IPS-NIHi11 (cell line): ENCODE measurements at places on chromosomes 2 and 18.

DNA sequence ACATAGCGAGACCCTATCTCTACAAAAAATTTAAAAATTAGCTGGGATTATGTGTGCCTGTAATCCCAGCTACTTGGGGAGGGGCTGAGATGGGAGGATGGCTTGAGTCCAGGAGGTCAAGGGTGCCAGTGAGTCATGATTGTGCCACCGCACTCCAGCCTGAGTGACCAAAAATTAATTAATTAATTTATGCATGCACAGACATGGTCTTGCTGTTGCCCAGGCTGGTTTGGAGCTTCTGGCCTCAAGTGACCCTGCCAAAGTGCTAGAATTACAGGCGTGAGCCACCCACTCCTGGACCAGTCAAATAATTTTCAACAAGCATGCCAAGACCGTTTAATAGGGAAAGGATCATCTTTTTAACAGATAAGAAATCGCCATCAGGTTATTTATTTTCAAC is 57.7 kb upstream of the TFCP2L1 start:
- DNase-seq, result no peak

GRCh38 chr2:3646446-3646845 is 11.6 kb upstream of the ALLC start:
- no peak for DNase-seq

DNA sequence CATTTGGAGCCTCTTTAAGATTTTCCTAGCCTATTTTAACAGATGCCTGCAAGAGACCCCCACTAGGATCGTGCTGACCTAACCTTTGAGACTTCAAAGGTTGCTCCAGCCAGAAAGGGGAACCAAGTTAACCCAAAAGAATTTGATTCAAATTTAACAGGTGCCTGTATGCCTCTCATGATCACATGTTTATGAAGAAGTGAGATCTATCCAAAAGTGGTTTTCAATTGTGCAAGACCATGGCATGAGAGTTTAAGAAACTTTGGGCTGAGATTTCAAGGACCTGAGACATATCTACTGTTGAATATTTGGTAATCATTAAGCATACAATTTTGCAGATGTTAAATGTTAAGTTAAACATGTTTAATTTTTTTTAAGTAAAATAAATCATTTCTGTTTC is 1.3 kb upstream of the RSAD2 start:
- DNase-seq, result no peak

DNA sequence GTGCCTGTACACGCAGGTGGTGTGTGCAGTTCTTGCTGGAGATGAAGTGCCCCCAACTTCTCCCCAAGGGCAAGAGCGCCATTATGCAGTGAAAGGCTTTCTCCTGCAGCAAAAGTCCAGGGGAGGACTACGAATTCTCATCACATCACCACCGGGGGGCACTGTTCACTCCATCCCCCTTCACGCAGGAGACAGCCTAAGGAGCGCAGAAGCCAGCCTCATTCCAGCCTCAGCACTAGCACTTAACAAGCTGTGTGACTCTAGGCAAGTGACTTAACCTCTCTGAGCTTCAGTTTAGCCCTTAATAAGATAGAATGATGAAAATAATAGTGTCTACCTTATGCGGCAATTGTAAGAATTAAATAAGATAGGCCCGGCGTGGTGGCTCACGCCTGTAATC is 32.3 kb downstream of the DNMT3A start:
- DNase-seq, result peak; percentile 82

GRCh38 chr18:12044591-12044990 is 49.1 kb upstream of the ANKRD62 start:
- no peak for DNase-seq

- no peak for DNase-seq
These were observed 145.4 kb upstream of the SATB2 start for GRCh38 chr2:199602896-199603717.

GRCh38 chr2:57204364-57204763 is 842.2 kb upstream of the VRK2 start:
- DNase-seq, result no peak

DNA sequence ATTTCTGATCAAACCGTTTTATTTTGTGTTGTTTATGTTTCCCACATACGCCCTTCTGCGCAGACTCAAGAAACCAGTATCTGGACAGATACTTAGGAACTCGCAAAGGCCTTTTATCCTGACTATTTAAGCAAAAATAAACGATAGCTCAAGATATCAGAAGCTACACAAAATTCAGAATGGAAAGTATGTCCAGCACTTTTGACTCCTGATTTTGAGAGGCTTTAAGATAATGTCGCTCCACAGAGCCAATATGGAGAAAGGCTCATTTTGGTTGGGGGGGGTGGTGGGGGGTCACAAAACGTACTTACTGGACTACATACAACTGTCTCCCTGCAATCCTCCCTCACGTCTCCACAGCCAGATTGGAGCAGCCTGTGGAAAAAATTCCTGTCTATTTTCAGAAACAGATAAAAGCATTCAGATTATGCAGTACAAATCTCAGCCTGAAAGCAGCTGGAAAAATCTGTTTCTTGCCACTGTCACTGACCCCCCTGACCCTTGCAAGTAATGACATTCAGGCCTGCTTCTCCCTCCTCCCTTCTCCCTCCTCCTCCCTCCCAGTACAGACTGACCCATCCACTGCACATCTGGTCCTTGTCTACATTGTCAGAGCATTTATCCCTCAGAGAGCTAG is 34.9 kb upstream of the LCLAT1 start:
- DNase-seq, result no peak

DNA sequence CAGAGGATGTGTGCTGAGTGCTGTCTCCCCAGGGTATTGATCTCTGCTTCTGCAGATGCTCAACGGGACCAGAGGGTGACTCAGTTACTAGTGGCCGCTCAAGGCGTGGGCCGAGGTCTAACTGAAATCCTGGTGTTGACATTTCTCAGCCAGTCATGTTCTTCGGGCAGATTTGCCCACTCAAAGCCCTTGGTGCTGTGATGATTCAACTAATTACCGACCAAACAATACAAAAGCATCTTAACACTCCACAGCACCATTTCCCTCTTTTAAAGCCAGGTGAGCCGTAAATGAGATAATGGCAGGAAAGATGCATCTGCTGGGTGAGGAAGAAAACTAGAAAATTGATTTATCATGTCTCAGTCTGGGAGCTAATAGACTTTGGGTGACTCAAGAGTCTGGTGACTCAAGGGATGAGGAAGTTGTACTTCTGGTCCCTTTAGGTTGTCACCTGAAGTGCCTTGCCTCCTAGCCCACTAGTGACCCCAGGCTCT is 32.7 kb upstream of the PRLH start:
- DNase-seq, result no peak

GRCh38 chr2:173300458-173300857 is 54.2 kb upstream of the CDCA7 start:
- no peak for DNase-seq

- DNase-seq, result no peak
These were observed 283.9 kb upstream of the ACVR2A start for GRCh38 chr2:147560810-147561535.

GRCh38 chr2:149994057-149994728 is 406.6 kb upstream of the MMADHC start:
- DNase-seq, result peak; percentile 34

DNA sequence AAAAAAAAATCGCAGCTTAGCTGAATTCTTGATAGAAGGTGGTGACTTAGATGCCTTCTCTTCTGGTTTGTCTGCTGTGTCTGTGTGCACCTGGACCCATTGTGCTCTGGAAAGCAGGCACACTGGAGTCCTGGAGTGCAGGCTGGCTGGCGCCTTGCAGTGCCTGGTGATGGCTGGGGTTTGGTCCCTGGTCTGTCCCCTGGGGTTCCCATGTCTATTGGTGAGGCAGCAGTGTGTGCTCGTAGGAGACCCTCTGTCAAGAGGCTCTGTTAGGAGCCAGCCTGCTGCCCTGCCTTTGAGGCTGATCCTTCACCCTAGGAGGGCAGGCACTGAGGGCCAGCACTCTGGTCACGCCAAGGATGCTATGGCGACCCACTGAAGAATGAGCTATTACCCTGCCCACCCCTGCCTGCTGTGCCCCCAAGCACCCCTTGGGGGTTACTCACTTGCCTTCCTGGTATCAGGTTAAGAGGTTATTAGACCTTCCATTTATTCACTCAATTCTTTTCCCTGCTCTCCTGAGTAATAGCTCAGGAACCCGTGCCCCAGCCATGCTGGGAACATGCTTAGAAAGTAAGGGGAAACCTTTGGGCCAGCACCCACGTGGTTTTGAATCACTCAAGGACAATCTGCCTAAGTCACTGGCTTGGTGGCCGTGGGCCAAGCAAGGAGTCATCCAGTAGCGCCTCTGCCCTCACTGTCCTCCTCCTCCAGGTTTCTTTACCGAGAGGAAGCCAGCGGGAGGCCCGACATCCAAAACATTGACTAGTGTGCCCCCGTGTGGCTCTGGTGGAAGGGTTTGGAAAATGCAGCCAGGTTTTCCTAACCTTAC is 284.5 kb downstream of the PRKCE start:
- DNase-seq, result peak; percentile 84

DNA sequence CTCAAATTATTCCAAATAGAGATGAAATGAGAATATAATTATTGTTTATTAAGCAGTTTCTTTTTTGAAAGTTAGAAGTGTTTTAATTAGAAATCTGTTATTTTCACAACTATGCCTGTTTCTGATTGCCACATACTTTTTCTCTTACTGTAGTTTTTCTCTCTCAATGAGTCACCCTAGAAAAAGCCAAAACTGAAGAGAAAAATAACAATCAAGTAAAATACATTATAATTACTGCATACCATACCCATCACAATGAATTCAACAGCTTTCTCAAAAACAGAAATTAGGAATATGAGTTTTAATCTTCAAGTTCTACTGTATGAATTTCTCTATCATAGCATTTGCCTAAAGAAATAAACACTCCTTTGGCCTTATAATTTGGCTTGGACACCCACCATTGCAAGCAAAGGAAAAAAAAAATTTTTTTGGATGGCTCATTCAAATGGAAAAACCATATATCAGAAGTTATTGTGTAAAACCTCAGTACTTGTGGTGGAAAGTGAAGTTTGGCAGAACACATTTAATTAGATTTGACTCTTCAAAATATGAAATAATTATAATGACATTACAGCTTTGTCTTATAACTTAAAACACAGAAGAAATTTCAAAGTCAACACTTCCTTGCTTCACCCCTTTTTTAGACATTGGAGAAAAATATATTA is 138.5 kb downstream of the DYM start:
- DNase-seq, result no peak

GRCh38 chr18:59132810-59133465 is 6.7 kb upstream of the SEC11C start:
- DNase-seq, result no peak

DNA sequence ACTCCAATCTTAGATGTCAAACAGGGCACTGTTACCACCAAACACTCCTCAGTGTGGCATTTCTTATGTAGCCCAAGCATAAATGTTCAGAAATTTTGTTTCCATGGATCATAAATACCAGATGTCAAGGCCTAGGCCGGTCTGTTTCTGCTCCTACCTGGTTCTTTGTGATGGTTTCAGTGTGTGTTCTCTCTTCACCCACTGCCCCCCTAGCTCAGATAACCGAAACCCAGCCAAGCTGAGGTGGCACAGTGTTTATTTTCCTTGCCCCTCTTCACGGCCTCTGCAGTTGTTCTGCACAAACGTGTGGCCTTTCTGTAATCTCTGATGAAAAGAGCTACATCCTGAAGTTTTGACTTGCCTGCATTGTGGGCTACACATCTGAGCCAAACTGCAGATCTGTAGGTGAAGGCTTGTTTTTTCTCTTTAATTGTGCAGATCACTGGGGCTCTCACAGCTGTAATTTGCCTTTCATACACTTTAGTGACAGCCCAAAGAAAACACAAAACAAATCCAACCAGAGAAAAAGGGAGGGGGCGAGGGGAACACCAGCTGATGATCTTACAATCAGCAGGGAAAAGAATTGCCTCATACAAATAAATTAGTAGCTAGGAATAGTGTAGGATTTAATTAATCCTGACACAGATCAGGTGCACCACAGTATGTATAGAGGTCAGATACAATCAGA is 99.1 kb downstream of the NRP2 start:
- no peak for DNase-seq

DNA sequence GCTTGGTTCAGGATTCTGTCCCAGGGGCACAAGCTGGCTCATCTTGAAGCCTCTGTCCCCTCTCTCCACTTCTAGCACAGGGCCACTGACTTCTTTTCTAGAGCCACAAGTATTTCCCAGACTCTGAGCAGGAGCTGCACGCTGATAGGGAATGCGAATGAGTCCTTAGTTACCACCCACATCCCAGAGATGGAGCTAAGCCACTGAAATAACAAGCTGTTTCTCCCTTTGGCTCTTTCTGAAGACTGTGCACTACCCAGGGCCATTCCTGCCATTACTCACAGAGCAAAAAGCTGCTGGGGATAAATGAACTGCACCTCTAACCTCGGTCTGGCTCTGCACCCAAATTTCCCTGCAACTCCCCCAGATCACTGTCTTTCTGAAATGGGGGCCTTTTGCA is 70.6 kb downstream of the TSN start:
- DNase-seq, result no peak

GRCh38 chr2:124241-124880 is 78.1 kb upstream of the FAM110C start:
- DNase-seq, result no peak

DNA sequence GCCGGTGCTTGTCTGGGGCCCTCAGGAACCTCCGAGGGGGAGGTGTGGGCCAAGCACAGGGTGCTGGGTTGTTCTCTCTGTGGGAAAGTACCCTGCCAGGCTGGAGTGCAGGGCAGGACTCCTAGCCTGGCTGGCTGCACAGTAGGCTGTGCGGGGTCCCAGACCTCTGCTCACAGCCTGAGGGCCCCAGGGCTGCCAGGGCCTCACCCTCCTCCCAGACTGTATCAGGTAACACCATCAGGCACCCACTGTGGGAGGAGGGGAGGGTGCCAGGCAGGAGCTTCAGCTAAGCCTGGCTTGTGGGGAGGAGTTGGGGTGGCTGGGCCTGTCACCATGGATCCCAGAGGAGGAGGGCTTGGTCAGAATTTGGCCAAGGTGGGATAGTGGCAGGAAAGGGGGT is 211.9 kb upstream of the SMAD2 start:
- no peak for DNase-seq

DNA sequence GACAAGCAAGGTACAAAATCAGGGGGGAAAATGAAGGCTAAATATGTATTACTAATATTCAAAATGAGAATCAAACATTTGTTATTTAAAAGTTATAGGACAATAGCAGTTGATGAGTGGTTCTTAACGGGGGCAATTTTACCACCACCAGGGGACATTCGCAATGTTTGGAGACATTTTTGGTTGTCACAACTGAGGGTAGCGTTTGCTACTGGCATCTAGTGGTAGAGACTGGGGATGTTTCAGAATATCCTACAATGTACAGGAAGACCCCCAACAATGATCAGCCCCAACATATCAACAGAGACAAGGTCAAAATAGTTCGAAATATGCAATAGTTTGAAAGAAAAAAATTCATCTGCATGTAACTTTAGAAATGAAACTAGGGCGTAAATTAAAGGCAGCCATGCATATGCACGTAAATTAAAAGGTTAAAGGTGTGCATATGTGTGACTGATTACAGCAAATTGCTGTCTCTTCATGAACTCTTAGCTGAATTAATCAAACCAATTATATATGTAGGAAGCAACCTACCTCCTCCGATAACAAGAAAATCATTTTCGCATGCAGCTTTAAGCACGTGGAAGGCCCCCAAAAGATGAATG is 61.2 kb upstream of the CUL3 start:
- DNase-seq, result peak; percentile 37

GRCh38 chr2:118791483-118791882 is 56.0 kb downstream of the EN1 start:
- no peak for DNase-seq
